GM23248 (cell line): ENCODE measurements at places on chromosomes 11 and 22.

DNA sequence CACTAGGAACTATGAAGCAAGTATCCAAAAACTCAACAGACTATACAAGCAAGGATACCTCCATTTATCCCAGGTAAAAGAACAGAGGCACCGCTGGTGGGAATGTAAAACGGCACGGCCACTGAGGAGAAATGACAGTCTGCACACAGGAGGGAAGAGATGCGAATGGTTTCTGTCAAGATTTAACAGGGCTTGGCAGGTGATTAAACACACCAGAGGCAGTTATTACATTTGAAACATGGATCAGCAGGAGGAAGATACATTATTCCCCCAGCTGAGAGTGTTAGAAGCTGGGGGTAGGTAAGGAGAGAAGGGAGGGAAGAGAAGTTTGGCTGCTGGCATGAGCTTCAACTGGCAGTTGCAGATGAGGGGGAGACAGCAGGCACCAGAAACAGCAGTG, 30.2 kb downstream of the ATP6V1E1 start:
- no peak for DNase-seq

DNA sequence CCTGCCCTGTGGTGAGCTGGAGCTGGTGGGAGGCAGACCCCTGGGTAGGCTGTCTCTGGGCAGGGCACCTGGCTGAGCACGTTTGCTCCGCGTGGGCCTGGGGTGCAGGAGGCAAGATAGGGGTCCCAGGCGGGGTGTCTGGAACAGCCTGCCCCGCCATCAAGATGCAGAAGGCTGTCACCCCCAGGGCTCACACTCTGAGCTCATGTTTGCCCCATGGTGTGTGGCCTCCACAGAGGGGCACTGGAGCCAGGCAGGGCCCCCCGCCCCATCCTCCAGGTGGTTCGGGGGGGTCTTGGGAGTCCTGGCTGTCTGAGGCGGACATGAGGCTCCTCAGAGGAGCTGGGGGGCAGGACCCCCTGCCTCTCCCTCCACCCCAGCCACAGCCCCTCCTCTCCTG, 28.9 kb upstream of the CARS1 start:
- no peak for DNase-seq

DNA sequence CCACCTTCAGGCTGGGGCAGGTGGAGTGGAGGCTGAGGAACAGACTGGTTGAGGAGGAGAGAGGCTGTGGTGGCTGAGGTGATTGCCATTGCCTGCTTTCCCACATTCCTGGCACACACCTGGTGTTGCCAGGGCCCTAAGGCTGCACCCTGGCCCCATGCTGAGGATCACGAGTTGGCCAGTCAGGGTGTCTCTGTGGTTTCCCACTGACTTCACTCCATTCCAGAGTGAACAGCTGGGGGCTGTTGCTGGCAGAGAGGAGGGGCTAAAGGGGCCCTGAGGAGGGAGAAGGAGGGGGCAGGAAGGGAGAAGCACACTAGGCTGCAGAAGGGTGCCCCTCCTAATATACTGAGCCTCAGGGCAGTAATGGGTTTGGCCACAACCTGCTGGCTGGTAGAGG, 1.8 kb downstream of the TMEM86A start:
- DNase-seq, result no peak

DNA sequence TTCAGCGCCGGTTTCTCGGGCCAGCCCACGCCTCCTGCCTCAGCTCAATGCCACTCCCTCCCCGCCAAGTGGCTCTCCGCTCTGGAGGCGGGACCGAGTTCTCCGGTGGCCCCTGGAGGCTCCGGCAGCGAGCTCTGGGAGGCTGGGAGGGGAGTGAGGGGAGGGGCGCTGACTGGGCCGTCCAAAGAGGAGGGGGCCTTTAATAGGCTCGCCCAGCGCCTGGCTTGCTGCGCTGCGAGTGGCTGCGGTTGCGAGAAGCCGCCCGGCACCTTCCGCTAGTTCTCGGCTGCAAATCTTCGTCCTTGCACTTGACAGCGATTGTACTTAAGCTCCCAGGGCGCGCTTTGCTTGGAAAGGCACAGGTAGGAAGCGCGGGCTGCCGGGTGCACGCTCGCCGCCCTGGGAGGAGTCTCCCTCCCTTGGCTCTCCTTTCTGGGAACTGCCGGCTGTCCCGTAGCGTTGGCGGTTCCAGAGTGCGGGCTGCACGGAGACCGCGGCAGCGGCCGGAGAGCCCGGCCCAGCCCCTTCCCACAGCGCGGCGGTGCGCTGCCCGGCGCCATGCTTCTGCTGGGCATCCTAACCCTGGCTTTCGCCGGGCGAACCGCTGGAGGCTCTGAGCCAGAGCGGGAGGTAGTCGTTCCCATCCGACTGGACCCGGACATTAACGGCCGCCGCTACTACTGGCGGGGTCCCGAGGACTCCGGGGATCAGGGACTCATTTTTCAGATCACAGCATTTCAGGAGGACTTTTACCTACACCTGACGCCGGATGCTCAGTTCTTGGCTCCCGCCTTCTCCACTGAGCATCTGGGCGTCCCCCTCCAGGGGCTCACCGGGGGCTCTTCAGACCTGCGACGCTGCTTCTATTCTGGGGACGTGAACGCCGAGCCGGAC, at the start of gene ADAMTS15:
ADAMTS15 (plus strand) TSS at position 230 of the 894 bp plus-strand sequence; CDS start at position 559, 329 bp downstream.
- DNase-seq, result peak; percentile 83

DNA sequence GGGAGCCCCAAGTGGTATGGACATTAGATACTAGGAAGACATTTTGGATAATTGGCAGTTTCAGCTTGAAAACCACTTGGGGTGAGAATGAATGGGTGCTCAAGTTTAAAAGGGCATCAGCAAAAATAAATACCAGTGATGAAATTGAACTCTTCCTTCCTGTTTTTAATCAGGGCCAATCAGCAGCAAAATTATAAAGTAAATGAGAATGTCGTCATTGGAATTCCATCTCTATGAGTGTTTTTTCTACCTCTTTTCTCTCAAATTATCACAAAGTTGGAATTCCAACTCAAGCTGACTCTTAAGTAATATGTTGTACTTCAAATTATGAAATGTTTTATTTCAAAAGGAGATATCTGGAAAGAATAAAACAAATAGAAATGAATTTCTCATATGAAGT, 730.6 kb downstream of the METTL15 start:
- peak; percentile 42 for DNase-seq

GRCh38 chr11:9701799-9702198, 37.9 kb downstream of the SWAP70 start:
- no peak for DNase-seq

DNA sequence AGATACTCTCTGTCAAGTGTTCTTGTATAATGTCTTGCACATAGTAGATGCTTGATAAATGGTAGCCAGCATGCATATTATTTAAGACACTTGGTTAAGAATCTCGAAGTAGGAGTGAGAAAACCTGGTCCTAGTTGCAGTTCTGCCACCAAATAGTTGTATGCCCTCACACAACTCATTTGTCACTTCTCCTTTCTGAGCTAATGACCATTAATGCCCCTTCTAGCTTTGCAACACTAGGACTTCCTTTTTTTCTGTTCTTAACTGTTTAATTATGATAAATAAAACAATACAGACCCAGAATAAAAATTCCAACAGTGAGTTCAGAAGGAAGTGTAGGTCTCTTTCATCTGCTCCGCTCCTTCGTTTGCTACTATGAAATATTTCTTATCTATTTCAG, 453.6 kb downstream of the TMEM135 start:
- DNase-seq, result no peak

GRCh38 chr22:43222262-43222661, 35.3 kb upstream of the TTLL12 start:
- no peak for DNase-seq

GRCh38 chr11:129230006-129230405, 37.9 kb upstream of the ARHGAP32 start:
- peak; percentile 19 for DNase-seq
